ENCODE measurements at places on chromosomes 12 and 14.

GRCh38 chr14:93832665-93833064, 44.4 kb upstream of the PRIMA1 start:
- DNase-seq: no peak

DNA sequence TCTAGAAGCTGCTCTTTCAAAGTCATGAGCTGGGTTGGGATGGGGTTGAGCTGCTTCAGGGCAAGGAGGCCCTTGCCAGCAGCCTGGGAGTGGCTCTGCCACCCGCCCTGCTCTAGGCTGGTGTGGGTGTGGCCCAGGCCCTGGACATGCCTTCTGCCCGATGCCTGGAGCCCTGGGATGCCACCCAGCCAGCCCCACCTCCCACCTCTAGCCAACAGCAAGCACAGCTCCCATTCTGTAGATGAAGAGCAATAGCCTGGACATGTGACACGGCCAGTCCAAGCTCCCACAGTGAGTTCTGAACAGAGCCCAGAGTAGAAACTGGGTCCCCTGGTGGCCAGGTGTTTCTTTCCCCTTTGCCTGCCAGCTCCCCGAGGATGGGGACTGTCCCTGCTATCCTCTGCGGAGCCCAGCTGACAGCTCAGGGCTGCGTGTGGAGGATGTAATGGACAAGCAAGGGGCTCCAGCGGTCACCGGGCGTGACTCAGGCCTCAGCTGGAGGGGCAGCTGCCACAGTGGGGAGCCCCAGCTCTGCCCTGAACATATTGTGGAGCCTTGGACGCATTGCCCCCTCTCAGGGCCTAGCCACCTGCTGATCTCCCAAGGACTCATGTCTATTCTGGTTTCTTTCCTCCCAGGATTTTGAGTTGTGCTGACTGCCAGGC, 165.2 kb downstream of the TSPAN9 start:
- DNase-seq: no peak

DNA sequence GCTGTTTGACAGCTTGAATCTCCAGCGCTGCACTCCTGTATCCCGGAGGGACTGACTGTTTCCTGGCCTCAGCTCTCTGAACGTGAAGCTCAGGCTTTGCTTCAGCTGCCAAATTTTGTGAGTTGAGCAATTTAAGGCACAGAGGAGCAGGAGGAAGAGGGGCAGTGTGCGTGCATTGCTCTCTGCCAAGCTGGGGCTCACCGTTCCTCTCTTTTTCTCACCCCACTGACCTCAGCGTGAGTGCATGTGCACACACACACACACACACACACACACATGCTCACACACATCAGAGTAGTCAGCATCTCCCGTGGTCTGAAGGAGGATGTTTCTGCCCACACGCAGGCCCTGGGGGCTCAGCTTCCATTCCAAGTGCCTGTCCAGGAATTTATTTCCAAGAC, 27.8 kb upstream of the BDKRB2 start:
- DNase-seq: no peak

DNA sequence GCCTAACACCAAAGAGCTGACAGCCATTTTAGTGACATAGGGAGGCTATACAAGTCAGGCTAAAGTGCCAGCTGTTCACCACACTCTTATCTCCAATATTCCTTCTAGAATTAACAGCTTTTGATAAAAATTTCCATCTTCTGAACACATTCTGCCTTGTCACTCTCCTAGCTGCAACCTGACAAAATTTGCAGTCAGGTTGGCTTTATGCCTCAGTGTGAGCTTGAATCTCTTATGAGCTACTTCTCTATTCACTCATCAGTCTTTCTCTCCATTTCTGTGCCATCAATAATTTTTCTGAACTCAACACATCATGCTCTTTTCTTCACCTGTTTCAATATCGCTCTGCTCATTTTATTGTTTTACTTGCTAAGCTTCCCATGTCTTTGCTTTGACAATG, 50.2 kb downstream of the TMTC1 start:
- no peak for DNase-seq

DNA sequence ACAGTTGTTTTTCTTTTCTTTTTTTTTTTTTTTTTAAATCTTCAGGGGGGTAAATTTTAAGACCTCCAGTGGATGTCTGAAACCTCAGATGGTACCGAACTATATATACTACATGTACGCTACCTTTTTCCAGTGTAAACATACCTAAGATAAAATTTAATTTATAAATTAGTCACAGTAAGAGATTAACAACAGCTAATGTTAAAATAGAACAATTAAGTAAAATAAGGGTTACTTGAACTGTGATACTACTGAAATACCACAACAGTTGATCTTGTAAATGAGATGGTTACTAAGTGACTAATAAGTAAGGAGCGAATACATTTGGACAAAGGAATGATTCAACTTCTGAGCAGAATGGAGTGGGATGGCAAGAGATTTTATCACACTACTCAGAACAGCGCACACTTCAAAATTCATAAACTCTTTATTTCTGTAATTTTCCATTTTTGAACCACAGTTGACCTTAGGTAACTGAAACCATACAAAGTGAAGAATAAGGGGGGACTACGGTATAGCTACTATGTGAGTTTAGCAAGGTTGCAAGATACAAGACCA, 80.5 kb upstream of the PCED1B start:
- no peak for DNase-seq

- no peak for DNase-seq
Measured at GRCh38 chr12:127230843-127231260, 1036.1 kb upstream of the TMEM132C start.

- no peak for DNase-seq
Measured at GRCh38 chr12:93005928-93006392, 76.9 kb upstream of the EEA1 start.

GRCh38 chr12:124073356-124074035, 100.5 kb downstream of the ZNF664 start:
- DNase-seq: no peak

GRCh38 chr12:56013482-56013881, 7.4 kb upstream of the IKZF4 start:
- DNase-seq: peak; percentile 8

- no peak for DNase-seq
Measured at GRCh38 chr14:58703161-58703506, 65.4 kb downstream of the DACT1 start.
